DMS 273 treated with DMSO at 0.1 percent for 48 hours (cell line): ENCODE measurements at places on chromosomes 16 and 17.

GRCh38 chr16:83302853-83303252 lies 504.9 kb upstream of the HSBP1 start:
- no peak for DNase-seq

DNA sequence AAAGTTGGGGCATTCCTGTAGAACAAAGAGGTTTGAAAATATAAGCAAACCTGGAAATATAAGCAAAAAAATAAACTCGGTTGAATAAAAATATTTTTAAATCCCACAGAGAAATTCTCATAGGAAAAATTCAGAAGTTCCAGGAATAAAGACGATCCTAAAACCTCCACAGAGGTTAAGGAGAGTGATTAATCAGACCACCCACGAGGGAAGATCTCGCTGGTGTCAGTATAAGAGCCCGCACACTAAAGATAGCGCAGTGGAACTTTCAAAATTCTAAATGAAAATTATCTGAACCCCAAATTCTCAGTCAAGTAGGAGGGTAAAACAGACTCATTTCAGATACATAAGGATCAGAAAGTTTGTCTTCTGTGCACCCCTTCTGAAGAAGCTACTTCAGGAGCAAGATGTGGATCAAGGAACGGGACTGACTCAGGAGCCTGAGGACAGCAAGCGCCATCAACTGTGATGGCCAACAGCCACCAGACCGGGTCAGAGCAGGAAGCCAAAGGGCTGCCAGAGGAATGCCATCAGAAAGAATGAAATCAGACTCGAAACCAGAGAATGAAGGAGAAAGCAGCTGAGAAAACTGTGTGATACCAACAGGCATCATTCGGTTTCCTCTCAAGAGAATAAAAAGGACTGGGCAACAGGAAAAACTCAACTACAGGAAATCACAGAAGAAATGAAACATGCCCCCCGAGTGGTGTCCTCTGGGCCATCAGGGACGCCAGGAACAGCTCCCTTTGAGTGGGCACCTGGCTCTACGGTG lies 66.9 kb downstream of the CYTH1 start:
- DNase-seq = no peak

- peak; percentile 27 for DNase-seq
Observed at GRCh38 chr16:73232555-73233328, 184.8 kb upstream of the ZFHX3 start.

- DNase-seq = no peak
Observed at GRCh38 chr17:48462946-48463345, 32.9 kb upstream of the SKAP1 start.

DNA sequence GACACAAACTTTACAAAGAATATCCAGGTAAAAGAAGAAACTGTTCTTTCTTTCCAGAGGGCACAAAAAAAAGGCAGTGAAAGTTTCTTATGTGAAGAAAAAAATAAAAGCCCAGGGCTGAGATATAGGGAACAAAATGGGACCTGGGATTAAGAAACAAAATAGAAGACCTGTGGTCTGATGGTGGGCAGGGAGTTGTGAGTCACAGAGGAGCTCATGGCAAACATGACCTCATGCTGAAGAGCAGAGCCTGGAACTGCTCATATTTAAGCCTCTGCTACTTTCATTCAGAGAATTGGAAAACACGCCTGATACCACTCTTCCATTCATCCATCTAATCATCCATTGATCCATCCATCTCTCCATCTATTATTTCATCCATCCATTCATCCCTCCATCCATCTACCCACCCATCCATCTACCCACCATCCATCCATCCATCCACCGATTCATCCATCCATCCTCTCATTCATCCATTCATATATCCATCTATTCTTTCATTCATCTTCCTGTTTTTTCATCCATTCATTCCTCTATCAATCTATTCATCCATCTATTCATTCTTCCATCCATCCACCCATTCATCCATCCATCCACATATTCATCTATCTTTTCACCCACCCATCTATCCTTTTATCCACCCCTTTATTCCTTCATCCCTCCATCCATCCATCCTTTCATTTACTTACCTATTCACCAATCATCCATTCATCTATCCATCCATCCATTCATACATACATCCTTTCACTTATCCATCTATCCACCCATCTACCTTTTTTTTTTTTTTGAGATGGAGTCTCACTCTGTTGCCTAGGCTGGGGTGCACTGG lies 30.0 kb downstream of the WFDC1 start:
- DNase-seq = no peak

- DNase-seq = no peak
Observed at GRCh38 chr16:30481381-30481780, 8.8 kb downstream of the ITGAL start.

GRCh38 chr16:49478616-49479015 lies 105.0 kb downstream of the C16orf78 start:
- no peak for DNase-seq
